ENCODE measurements at places on chromosomes 1 and 21. TPM values are rescaled to one million over a fixed set of nuclear protein-coding genes. Genes with fewer than 3 reads are reported as not detected.

GRCh38 chr1:28668956-28669723, 556 bp downstream of the GMEB1 start:
- H3K4me1 ChIP-seq, result peaks cover 8% of the 10 kb centered on the region
- no peaks in the 10 kb centered on the region for H3K27me3 ChIP-seq
- peak; percentile 88 for DNase-seq
- H3K27ac ChIP-seq, result peak overlapping the region; percentile 99

DNA sequence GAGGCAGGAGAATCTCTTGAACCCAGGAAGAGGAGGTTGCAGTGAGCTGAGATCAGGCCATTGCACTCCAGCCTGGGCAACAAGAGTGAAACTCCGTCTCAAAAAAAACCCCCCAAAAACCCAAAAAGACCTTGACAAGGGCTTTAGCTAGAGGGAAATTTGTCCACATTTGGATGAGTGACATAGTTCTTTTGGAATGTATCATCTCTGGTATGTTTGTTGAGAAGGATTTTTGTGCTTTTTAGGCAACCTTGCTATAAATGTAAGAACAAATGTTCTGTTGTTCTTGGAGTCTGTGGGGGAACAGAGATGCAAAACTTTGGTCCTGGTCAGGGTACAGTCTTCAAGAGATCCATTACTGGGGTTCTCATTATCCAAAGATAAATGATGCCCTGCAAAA, 28.9 kb downstream of the INAVA start:
- no peak overlapping the region for H3K27ac ChIP-seq
- no peak overlapping the region for H3K4me3 ChIP-seq
- H3K4me1 ChIP-seq, result no peaks in the 10 kb centered on the region
- H3K27me3 ChIP-seq, result no peaks in the 10 kb centered on the region
- H3K36me3 ChIP-seq, result no peaks in the 10 kb centered on the region

DNASE2B gene
- 21.7 TPM for total RNA-seq

DNA sequence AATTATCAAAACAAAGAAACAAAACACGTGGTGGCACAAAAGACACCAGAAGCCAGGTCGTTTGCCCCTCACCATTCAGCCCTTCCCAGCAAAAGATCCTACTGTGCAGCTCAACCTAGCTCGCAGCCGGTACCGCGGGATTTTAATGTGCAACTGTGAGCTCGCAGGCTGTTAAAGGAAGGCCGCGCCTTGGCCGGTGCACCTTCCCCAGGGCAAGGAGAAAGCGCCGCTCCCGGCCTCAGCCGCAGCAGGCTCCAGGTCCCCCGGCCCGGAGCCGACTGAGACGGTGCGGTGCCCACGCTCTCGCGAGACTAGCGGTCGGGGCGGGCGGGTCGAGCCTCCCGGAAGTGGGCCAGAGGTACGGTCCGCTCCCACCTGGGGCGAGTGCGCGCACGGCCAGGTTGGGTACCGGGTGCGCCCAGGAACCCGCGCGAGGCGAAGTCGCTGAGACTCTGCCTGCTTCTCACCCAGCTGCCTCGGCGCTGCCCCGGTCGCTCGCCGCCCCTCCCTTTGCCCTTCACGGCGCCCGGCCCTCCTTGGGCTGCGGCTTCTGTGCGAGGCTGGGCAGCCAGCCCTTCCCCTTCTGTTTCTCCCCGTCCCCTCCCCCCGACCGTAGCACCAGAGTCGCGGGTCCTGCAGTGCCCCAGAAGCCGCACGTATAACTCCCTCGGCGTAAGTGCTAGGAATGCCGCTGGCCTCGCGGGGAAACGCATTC, at the start of gene AGL:
Gene AGL, plus strand, starts transcription at position 618 of the 715 bp plus-strand sequence. CDS start 682 bp downstream, outside the sequence.
- H3K4me1 ChIP-seq, result peaks cover 4% of the 10 kb centered on the region
- H3K4me3 ChIP-seq, result peak within 1 kb of the TSS; percentile 83
- DNase-seq, result peak; percentile 95
- peak within 1 kb of the TSS; percentile 89 for H3K27ac ChIP-seq
- H3K36me3 ChIP-seq, result peaks cover 2% of the 10 kb centered on the region
- H3K27me3 ChIP-seq, result no peaks in the 10 kb centered on the region

FNDC5 gene
- total RNA-seq, result 1.5 TPM

DNA sequence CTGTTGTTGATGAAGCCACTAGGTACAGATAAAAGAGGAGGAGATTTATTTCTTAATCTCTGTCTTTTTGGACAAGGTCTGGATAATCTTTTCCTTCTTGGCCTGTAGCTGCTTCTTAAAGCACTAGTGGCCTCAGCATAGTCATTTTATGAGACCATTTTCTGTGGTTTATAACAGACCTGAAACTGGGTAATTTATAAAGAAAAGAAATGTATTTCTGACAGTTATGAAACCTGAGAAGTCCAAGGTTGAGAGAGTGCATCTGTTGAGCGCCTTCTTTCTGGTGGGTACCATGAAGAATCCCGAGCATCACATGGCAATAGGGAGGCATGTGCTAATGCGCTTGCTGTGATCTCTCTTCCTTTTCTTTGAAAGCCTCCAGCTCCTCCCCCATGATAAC, 36.7 kb upstream of the PDC start:
- H3K27me3 ChIP-seq, result no peaks in the 10 kb centered on the region
- no peak overlapping the region for H3K27ac ChIP-seq
- H3K4me3 ChIP-seq, result no peak overlapping the region
- DNase-seq, result no peak

GRCh38 chr1:211606914-211607753, 28.2 kb upstream of the SLC30A1 start:
- H3K36me3 ChIP-seq, result no peaks in the 10 kb centered on the region
- no peaks in the 10 kb centered on the region for H3K27me3 ChIP-seq
- peak; percentile 78 for DNase-seq
- peaks cover 19% of the 10 kb centered on the region for H3K4me1 ChIP-seq

- H3K36me3 ChIP-seq, result no peaks in the 10 kb centered on the region
- H3K27me3 ChIP-seq, result no peaks in the 10 kb centered on the region
- peaks cover 7% of the 10 kb centered on the region for H3K4me1 ChIP-seq
- H3K4me3 ChIP-seq, result no peak overlapping the region
These were observed 38.2 kb downstream of the MRPL39 start for GRCh38 chr21:25569084-25569483.

DNA sequence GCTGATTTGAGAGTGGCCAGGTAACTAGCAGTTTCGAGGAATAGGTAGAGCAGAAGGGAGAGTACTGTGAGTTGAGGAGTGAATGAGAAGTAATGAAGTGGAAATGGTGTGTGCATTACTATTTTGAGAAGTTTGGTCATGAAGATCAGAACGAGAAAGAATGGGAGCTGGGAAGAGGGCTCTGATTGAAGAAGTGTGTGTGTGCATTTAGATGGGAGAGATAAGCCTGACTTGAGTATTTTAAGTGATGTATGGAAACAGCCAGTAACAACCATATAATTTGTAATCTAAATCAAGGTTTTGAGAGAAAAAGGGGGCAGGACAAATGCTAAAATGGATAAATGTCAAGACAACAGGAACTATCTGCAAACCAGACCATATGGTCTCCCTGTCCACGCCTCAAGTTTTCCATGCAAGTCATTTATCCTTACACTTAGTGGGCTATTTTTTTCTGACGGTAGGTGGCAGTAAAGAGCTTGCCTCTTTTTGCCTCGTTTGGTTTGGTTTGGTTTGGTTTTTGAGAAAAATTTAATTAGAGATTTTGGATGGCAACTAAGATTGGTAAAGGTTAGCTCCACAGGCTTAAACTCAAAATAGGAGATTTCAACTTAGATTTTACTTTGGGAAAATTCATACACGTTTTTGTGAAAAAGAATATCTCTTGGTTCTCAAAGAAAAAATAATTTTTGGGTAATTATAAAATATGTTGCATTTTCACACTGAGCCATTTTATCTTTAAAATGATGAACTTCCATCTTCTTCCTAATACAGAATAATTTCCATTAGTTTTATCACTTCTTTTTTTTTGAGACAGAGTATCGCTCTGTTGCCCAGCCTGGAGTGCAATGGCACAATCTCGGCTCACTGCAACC, 9.5 kb upstream of the B3GALNT2 start:
- DNase-seq, result no peak
- no peaks in the 10 kb centered on the region for H3K36me3 ChIP-seq
- no peak overlapping the region for H3K4me3 ChIP-seq

GRCh38 chr1:116556289-116557006, 14.4 kb downstream of the CD58 start:
- H3K27ac ChIP-seq, result no peak overlapping the region
- peaks cover 16% of the 10 kb centered on the region for H3K4me1 ChIP-seq
- no peaks in the 10 kb centered on the region for H3K27me3 ChIP-seq
- DNase-seq, result peak; percentile 72
- no peaks in the 10 kb centered on the region for H3K36me3 ChIP-seq

TEX38 gene
- not detected for total RNA-seq

VANGL1 gene
- 10.4 TPM for total RNA-seq

SOX13 gene
- total RNA-seq, result 76.3 TPM

DNA sequence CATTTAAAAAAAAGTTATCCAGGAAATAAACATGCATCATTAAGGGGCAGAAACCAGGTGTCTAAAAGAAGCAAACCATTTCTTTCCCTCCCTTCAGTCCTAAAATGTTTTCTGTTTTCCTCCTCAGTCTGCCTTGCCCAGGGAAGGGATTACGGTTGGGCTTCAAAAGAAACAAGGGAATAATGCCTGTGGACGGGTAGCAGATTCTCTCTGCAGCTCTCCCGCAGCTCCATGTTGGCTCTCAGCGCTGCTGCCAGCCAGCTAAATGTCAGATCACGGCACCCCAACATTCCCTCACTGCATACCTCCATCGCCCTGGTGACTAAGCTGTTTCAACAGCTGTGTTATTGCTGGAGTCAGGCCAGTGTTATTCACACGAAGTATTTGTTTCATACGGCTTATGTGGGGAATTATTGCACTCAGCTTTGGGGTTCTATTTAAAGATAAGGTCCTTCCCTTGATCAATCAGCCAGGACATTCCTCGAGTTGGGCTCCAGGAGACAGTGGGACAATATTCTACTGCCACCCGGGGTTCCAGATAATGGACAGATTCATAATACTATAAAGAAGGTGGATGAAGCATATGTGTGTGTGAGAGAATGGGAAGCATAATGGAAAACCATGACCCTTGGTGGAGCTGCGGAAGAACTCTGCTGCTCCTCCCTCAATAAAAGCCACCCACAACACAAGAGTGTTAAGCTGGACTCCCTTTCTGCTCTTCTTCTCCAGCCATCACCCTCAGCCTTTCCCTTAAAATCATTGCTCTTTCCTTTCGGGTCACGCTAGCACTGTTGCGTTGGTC, 58.2 kb downstream of the WLS start:
- H3K36me3 ChIP-seq, result no peaks in the 10 kb centered on the region
- DNase-seq, result peak; percentile 60
- H3K27me3 ChIP-seq, result no peaks in the 10 kb centered on the region
- no peak overlapping the region for H3K4me3 ChIP-seq
- peaks cover 35% of the 10 kb centered on the region for H3K4me1 ChIP-seq
- peak overlapping the region; percentile 65 for H3K27ac ChIP-seq

NTRK1 gene
- total RNA-seq, result 1.2 TPM

DNA sequence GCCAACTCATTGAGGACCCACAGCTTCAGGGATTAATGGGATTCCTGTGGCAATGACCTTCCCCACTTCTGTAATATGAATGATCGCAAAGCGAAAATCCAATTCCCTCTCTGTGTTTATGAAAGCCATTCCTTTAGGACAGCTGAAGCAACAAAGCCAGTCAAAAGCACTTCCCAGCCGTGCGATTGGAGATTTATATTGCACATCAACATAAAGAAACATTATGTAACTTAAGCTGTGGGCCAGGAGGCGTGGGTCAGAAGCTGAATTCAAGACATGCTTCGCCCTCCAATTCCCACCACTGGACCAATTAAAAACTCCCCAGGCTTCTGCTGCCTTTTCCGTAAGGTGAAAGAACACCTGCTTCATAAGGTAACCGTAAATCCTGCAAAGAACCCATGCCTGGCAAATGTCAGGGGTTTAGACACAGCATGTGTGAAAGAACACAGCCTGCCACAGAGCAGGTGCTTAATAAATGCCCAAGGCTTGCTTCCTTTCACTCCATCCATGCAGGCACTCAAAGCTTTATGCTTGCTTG, 138.9 kb upstream of the SOD1 start:
- no peak overlapping the region for H3K27ac ChIP-seq
- no peak overlapping the region for H3K4me3 ChIP-seq
- H3K36me3 ChIP-seq, result no peaks in the 10 kb centered on the region

DNA sequence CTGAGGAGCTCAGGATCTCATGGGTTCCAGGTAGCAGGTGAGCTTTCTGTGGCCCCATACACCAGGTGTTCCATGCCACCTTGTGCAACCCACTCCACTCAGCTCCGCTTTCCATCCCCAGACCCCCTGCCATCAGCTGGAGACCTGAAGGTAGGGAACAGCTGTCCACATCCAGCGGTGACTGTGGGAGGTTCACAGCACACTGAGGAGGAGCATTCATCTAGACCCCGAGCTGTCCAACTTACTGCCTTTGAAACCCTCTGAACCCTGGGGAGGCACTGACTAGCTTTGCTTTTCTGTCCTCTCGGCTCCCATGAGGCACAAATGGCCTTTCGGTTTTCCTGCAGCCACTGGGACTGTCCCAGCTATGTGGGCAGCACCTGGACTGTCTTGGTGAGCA, 27.9 kb upstream of the ABCG1 start:
- no peaks in the 10 kb centered on the region for H3K36me3 ChIP-seq
- no peaks in the 10 kb centered on the region for H3K27me3 ChIP-seq
- no peak overlapping the region for H3K4me3 ChIP-seq
- H3K4me1 ChIP-seq, result peaks cover 4% of the 10 kb centered on the region
- no peak for DNase-seq
- no peak overlapping the region for H3K27ac ChIP-seq

DISC1 gene
- total RNA-seq, result 9.5 TPM

DNA sequence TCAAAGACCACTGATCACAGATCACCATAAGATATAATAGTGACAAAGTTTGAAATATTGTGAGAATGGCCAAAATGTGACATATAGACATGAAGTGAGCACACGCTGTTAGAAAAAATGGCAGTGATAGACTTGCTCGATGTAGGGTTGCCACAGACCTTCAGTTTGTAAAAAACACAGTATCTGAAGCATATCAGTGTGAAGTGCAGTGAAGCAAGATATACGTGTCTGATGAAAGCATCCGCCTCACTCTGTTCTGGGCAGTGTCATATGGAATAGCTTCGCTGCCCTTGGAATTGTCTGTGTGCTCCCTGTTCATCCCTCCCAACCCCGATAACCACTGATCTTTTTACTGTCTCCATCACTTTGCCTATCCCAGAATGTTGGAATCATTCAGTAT, 50.7 kb downstream of the GALNT2 start:
- H3K27ac ChIP-seq, result no peak overlapping the region
- DNase-seq, result no peak
- H3K4me1 ChIP-seq, result peaks cover 10% of the 10 kb centered on the region
- H3K36me3 ChIP-seq, result no peaks in the 10 kb centered on the region
- H3K4me3 ChIP-seq, result no peak overlapping the region

DNA sequence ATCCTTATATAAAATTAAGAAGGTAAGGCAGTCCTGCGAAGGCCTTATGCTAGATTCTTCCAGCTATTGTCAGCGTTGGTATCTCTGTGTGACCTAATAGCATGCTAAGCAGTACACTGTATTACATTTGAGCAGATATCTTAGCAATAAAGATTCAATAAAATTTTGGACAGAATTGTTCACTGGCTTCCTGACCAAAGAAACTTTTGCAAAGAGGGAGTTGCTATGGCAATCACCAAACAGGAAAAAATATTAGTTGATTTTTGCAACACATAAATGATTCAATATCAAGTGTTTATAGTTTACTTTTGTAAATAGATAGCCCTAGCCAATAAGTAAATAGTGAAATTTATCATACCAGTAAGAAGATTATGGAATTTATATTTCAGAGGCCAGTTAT, 31.0 kb upstream of the PLEKHO1 start:
- no peaks in the 10 kb centered on the region for H3K4me1 ChIP-seq
- no peaks in the 10 kb centered on the region for H3K36me3 ChIP-seq
- no peak for DNase-seq
- no peaks in the 10 kb centered on the region for H3K27me3 ChIP-seq
